ENCODE measurements at places on chromosomes 6 and 20. TPM values are rescaled to one million over a fixed set of nuclear protein-coding genes. Genes with fewer than 3 reads are reported as not detected.

- no peaks in the 10 kb centered on the region for H3K4me1 ChIP-seq
- H3K27ac ChIP-seq, result no peak overlapping the region
- no peaks in the 10 kb centered on the region for H3K27me3 ChIP-seq
Observed at GRCh38 chr20:13302647-13303450, 81.8 kb downstream of the ISM1 start.

GRCh38 chr6:32298632-32299336, 72.9 kb downstream of the TSBP1 start:
- H3K27ac ChIP-seq, result no peak overlapping the region
- H3K36me3 ChIP-seq, result no peaks in the 10 kb centered on the region
- H3K27me3 ChIP-seq, result no peaks in the 10 kb centered on the region

The CYP24A1 gene
- total RNA-seq, result not detected

The C6orf47 gene
- 24.1 TPM for total RNA-seq

DNA sequence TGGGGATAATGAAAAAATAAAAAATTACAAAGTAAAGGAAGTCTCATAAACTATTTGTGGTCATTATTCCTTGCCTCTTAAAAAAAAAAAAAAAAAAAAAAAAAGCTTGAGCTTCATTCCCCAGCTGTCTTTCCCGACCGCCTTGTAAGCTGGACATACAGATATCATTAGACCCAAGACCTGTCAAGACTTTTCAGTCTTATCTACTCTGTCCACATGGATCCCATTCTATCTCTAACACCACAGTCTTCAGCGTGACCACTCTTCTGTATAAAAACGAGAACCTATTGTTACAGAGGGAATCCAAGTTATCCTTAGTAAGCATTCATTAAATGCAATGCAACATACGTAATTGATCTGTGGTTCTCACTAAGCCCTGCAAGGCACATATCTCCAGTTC, 423.5 kb downstream of the MEI4 start:
- H3K4me1 ChIP-seq, result no peaks in the 10 kb centered on the region
- no peaks in the 10 kb centered on the region for H3K27me3 ChIP-seq
- no peaks in the 10 kb centered on the region for H3K36me3 ChIP-seq

DNA sequence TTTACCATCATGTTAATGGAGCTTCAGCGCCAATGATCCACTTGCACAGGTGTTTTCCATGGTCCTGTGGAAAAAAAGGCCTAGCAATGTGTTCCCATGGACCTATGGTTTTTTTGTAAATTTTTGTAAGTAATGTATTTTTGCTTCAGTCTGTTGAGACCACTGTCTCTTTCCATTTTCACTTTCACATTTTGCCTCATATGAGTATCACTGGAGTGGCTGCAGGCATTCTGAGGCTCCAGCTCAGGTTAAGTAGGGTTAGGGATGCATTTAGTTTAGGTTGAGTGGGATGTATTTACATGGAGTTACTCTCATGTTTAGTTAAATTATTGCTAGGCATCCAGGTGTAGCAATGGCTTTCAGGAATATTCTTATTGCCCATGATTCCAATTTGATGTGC, 19.2 kb upstream of the LMBRD1 start:
- peak overlapping the region; percentile 41 for H3K4me3 ChIP-seq
- no peaks in the 10 kb centered on the region for H3K27me3 ChIP-seq
- H3K27ac ChIP-seq, result peak overlapping the region; percentile 82
- peaks cover 16% of the 10 kb centered on the region for H3K4me1 ChIP-seq
- no peaks in the 10 kb centered on the region for H3K36me3 ChIP-seq

- no peak overlapping the region for H3K27ac ChIP-seq
- no peak overlapping the region for H3K4me3 ChIP-seq
- H3K4me1 ChIP-seq, result peaks cover 100% of the 10 kb centered on the region
- no peaks in the 10 kb centered on the region for H3K27me3 ChIP-seq
- H3K36me3 ChIP-seq, result no peaks in the 10 kb centered on the region
Observed at GRCh38 chr20:49687595-49688567, 25.8 kb downstream of the B4GALT5 start.

DNA sequence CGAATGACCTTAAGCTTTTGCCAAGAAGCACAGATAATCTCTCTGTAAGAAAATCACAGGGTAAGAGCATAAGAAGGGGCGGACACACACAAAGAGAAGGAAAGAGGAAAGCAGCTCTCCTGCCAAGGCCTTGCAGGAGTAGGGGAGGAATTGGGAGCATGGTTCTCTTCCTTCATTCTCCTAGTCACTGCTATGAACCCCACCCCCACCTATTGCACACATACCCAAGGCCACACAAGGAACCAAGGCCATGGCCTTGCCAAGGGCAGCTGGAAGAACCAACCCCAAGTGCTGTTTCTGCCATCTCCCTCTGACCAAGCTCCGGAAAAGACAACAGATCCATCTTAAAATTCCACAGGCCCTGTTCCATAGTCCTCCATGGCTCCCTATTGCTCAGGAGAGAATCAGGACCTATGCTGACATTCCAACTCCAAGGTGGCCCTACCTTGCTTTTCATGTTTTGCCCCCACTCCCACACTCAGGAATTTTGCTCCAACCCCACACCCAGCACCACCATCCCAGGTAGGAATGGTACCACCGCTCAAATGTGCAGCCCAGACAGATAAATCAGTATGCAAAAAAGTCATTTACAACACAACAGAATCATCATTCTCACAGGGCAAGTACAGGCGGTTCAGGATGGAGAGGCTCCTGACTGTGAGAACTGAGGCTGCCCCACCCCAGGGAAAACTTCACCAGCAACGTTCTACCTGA, 31.3 kb downstream of the TRAM2 start:
- no peak for DNase-seq
- no peak overlapping the region for H3K4me3 ChIP-seq
- H3K27ac ChIP-seq, result peak overlapping the region; percentile 46
- no peaks in the 10 kb centered on the region for H3K36me3 ChIP-seq

- H3K4me1 ChIP-seq, result no peaks in the 10 kb centered on the region
- H3K27ac ChIP-seq, result no peak overlapping the region
- no peak for DNase-seq
- H3K36me3 ChIP-seq, result no peaks in the 10 kb centered on the region
- H3K4me3 ChIP-seq, result no peak overlapping the region
Observed at GRCh38 chr6:67221226-67221625, 1413.9 kb upstream of the ADGRB3 start.

GRCh38 chr6:70684794-70685493, 17.3 kb downstream of the SMAP1 start:
- H3K36me3 ChIP-seq, result no peaks in the 10 kb centered on the region
- peaks cover 39% of the 10 kb centered on the region for H3K4me1 ChIP-seq
- no peak for DNase-seq
- no peak overlapping the region for H3K4me3 ChIP-seq
- no peaks in the 10 kb centered on the region for H3K27me3 ChIP-seq
- H3K27ac ChIP-seq, result no peak overlapping the region

The SOX12 gene
- total RNA-seq, result 12.5 TPM

GRCh38 chr6:13922750-13923149, 2.0 kb upstream of the RNF182 start:
- DNase-seq, result no peak
- no peak overlapping the region for H3K27ac ChIP-seq
- H3K27me3 ChIP-seq, result peaks cover 55% of the 10 kb centered on the region
- H3K4me1 ChIP-seq, result peaks cover 23% of the 10 kb centered on the region

GRCh38 chr6:157821342-157822033, 1.6 kb upstream of the SNX9 start:
- no peaks in the 10 kb centered on the region for H3K36me3 ChIP-seq
- no peaks in the 10 kb centered on the region for H3K27me3 ChIP-seq
- H3K27ac ChIP-seq, result no peak overlapping the region
- H3K4me3 ChIP-seq, result no peak overlapping the region

The B3GALT4 gene
- total RNA-seq, result 29.2 TPM

- DNase-seq, result peak; percentile 51
- H3K4me3 ChIP-seq, result no peak overlapping the region
- no peaks in the 10 kb centered on the region for H3K4me1 ChIP-seq
- no peaks in the 10 kb centered on the region for H3K27me3 ChIP-seq
Observed at GRCh38 chr20:872855-873520, 39.5 kb downstream of the FAM110A start.

DNA sequence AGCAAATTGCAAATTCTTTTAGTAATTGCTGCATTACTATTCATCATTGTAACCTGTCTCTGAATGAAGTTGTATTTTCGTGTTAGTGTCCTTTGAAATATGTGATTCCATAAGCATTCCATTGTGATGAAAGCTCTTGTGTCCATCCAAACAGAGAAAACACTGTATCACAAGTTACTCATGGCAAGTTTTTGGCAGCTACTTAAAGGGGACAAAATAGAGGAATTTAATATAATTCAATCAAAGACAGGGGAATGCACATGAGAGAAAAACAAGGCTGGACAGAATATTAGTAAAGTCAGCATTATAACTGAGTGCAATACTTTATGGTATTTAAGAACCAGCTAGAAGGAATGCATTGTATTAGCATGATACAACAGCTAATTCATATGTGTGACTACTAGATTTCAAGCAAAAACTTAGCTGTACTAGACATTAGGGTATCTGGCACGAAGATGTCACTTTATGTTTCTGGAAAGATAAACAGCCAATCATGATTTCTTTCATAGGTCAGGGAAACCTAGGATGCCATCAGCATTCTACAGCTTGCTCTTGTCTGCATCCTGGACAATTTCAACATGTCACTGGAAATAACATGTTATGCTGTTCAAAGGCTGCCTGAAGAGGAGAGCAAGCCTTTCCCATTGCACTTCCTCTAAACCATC, 270.6 kb upstream of the MARCKS start:
- DNase-seq, result no peak
- H3K4me1 ChIP-seq, result peaks cover 3% of the 10 kb centered on the region
- no peak overlapping the region for H3K4me3 ChIP-seq
- no peak overlapping the region for H3K27ac ChIP-seq
- H3K27me3 ChIP-seq, result no peaks in the 10 kb centered on the region
- no peaks in the 10 kb centered on the region for H3K36me3 ChIP-seq

- no peaks in the 10 kb centered on the region for H3K36me3 ChIP-seq
- peaks cover 7% of the 10 kb centered on the region for H3K4me1 ChIP-seq
Observed at GRCh38 chr6:70221025-70221714, 81.7 kb downstream of the COL9A1 start.

DNA sequence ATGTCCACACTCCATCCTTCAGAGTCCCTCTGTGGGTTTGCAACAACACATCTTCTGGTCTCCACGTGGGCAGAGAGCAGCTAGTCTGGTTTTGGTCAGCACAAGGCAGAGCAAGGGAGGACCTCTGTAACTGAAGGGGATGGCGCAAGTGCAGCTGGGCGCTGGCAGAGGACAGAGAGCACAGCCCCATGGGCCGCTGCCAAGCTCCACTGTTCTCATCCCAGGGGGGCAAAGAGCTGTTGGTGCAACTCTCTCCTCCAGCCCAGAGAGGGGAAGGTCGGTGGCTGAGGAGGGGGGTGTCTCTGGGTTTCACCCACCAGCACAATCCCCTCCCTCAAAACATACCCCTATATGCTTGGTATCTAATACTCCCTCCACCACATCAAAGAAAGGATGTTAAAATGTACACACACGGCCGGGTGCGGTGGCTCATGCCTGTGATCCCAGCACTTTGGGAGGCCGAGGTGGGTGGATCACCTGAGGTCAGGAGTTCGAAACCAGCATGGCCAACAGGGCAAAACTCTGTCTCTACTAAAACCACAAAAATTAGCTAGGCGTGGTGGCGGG, 9.1 kb downstream of the ATP9A start:
- H3K27me3 ChIP-seq, result no peaks in the 10 kb centered on the region
- H3K4me3 ChIP-seq, result no peak overlapping the region
- H3K36me3 ChIP-seq, result no peaks in the 10 kb centered on the region
- H3K4me1 ChIP-seq, result no peaks in the 10 kb centered on the region
- DNase-seq, result no peak
- no peak overlapping the region for H3K27ac ChIP-seq

DNA sequence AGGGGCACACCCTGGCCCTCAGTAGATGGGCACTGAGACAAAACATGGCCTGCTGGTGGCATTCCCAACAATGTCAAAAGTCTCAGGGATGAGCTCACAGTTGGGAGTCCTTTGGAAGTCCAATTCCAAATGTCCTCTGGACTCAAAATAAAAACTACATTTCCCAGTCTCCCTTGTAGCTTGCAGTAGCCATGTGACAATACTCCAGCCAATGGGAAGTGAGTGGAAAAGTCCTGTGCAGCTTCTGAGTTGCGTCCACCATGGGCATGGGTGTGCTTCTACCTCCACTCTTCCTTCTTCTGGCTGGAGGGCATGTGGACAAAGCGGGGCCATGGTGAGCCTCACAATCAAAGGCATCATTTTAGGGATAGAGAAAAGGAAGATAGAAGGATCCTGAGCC, 5.8 kb upstream of the ADAM33 start:
- H3K4me3 ChIP-seq, result no peak overlapping the region
- H3K27ac ChIP-seq, result no peak overlapping the region
- H3K4me1 ChIP-seq, result no peaks in the 10 kb centered on the region
- no peaks in the 10 kb centered on the region for H3K27me3 ChIP-seq
- DNase-seq, result no peak

DNA sequence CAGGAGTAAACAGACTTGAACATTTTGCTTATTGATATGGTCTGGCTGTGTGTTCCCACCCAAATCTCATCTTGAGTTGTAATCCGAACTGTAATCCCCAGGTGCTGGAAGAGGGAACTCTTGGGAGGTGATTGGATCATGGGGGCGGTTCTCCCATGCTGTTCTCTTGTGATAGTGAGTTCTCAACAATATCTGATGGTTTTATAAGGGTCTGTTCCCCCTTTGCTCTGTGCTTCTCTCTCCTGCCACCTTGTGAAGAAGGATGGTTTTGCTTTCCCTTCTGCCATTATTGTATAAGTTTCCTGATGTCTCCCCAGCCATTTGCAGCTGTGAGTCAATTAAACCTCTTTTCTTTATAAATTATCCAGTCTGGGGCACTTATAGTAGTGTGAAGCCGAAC, 40.0 kb downstream of the MYLIP start:
- no peak overlapping the region for H3K4me3 ChIP-seq
- no peaks in the 10 kb centered on the region for H3K27me3 ChIP-seq
- no peaks in the 10 kb centered on the region for H3K36me3 ChIP-seq
- peaks cover 5% of the 10 kb centered on the region for H3K4me1 ChIP-seq
- no peak overlapping the region for H3K27ac ChIP-seq

GRCh38 chr6:153003366-153003690, 819 bp upstream of the MTRF1L start:
- no peaks in the 10 kb centered on the region for H3K36me3 ChIP-seq
- peaks cover 54% of the 10 kb centered on the region for H3K4me1 ChIP-seq
- peak overlapping the region; percentile 62 for H3K4me3 ChIP-seq
- DNase-seq, result no peak
- H3K27me3 ChIP-seq, result no peaks in the 10 kb centered on the region

DNA sequence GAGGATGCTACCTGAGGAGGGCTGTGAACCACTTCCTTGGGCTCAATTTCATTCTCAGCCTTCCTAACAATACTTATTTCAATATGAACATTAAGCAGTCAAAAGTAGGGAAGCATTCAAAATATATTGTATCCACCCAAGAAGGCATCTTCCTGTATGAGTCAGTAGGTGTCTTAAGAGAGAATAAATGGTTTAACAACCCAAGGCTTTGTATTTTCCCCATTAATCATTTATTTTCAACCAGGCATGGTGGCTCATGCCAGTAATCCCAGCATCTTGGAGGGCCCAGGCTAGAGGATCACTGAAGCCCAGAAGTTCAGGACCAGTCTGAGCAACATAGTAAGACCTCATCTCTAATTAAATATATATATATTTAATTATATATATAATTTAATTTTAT, 74.5 kb upstream of the MARCKS start:
- DNase-seq, result no peak
- H3K36me3 ChIP-seq, result no peaks in the 10 kb centered on the region
- no peaks in the 10 kb centered on the region for H3K4me1 ChIP-seq
- H3K4me3 ChIP-seq, result no peak overlapping the region
- H3K27ac ChIP-seq, result no peak overlapping the region
- H3K27me3 ChIP-seq, result no peaks in the 10 kb centered on the region

- H3K27me3 ChIP-seq, result no peaks in the 10 kb centered on the region
- peak; percentile 96 for DNase-seq
- peaks cover 9% of the 10 kb centered on the region for H3K4me1 ChIP-seq
- peak within 1 kb of the TSS; percentile 100 for H3K27ac ChIP-seq
Observed at GRCh38 chr6:163414117-163414945, at the start of gene QKI. QKI (plus strand) TSS chr6:163414718; CDS start chr6:163415194, 476 bp downstream.

Measured in spleen (tissue), 13 donors.